ENCODE measurements at places on chromosomes 5 and 9.

GRCh38 chr5:150398722-150399523, 13.8 kb downstream of the CD74 start:
- DNase-seq = no peak

- DNase-seq = no peak
Measured at GRCh38 chr9:96441798-96442445, 8.0 kb upstream of the HABP4 start.

- no peak for DNase-seq
Measured at GRCh38 chr9:33297432-33297831, 7.1 kb downstream of the NFX1 start.

GRCh38 chr5:118354797-118355196, 633.5 kb downstream of the DTWD2 start:
- DNase-seq = no peak

GRCh38 chr5:30900367-30900766, 293.1 kb upstream of the CDH6 start:
- no peak for DNase-seq

DNA sequence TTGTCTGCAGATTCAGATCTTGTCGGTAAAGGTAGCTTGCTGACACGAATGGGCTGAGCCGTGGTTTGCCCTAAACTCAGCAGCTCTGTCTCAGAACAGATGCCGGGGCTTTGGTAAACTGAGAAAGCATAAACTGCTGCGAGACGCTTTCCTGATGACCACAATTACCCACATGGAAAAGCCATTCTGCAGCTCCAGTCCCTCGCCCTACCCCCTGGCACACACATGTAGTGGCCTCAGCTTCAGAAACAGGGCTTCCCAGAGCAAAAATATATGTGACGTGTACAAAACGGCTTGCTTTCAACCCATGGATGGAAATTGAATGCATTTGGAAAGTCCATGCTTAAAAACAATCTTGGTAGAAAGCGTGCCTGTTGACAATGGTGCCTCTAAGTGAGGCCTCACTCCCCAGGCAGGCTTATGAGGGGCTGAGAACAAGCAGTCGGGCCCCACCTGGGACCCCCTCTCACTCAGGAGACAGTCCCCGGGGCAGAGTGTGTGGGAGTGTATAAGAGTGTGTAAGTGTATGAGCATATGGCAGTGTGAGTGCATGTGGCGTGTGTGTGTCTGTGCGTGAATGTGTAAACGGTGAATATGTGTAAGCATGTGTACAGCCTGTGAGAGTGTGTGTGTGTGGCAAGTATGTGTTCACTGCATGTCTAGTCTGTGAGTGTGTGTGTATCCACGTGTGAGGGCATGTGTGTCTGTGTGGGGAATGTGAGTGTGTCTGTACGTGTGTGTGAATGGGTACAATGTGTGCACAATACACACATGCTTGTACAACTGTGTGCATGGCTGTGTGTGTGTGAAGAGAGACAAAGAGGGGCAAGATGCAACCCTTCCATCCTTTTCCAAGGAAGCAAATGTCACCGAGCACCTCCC, 88.2 kb upstream of the SMIM23 start:
- no peak for DNase-seq

Data from C1 segment of cervical spinal cord (tissue), 14 donors.